HEK293T (cell line): ENCODE measurements at places on chromosomes 6 and 20.
A peak's percentile ranks its signal among the peaks of the same experiment; 100 is the strongest.

DNA sequence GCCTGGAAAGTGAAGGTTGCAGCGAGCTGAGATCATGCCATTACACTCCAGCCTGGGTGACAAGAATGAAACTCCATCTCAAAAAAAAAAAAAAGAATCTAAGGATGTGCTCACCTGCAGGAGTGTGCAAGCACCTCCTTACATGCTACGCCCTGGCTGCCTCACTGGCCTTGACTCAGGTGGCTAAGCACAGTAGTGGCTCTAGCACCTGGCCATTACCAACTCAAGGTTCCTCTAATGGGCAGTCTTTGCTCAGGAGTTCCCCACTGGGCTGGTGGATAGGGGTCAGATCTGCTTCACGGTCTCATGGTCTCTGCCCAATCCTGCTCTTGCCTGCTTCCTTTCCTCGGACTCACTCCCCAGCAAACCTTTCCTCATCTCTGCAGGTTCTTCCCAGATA lies 39.7 kb downstream of the KCNK17 start:
- no peak for DNase-seq

DNA sequence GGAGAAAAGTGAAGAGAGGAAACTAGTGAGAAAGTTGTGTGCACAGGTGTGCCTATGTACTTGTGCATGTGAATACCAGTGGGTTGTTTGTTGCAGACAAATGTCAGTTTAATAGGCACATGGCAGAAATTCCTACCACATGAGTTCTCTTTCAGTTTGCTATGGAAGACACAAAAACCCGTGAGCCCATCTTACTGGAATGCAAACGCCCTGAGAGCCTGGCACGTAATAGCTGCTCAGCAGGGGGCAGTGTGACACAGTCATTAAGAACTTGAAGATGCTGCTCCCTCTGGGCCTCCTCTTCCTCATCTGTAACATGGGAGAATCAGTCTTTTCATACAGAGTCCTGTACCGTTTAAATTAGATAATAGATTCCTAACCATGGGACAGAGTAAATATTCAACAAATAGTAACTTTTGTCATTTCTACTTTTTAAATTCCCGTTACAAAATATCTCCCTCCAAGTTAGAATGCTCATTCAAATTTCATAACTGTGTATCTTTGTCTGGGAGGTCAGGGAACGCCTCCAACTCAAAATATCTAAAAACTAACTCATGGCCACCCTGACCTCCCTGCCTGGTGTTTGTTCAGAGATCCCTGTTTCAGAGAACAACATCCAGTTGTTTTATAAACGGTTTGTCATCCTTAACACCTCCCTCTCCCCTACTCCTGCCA lies 802.9 kb downstream of the MAFB start:
- DNase-seq, result peak; percentile 26

DNA sequence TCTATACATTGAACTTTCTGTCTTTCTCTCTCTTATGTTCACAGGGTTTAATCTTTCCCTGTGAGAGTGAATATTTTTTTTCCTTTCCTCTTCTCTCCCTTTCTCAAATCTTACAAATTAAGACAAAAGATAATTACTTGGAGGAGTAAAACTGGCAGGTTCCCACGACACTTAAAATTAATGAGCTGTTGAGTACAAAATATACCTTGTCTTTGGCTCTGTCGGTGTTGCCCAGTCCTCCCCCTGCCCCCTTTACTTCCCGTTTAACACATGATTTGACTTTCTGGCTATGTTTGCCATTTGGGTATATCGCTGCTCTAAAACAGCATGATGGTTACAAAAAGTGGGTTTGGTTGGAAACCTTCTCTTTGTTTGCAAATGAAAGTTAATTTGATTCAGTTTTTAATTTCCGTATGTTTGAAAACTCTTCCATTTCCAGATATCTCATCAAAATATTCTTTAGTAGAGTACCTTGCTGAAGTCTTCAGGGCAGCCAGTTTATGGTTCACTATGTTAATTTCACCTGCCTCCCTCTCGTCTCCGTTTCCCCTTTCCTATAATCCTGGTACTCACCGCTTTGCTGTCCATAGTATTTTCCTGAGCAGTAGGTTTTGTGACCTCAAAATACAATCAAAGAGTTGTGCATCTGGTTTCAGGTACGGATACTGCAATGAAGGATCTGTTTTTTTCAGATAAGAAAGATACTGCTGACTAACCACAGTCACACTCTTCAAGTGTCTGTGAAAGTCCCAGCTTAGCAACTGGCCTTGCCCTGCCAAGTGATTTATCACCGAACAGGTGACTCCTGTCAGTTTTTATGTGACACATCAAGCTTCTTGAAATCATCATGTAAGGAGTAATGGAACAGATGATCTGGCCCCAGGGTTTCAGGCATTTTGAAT lies 181.2 kb downstream of the DTNBP1 start:
- DNase-seq, result no peak

DNA sequence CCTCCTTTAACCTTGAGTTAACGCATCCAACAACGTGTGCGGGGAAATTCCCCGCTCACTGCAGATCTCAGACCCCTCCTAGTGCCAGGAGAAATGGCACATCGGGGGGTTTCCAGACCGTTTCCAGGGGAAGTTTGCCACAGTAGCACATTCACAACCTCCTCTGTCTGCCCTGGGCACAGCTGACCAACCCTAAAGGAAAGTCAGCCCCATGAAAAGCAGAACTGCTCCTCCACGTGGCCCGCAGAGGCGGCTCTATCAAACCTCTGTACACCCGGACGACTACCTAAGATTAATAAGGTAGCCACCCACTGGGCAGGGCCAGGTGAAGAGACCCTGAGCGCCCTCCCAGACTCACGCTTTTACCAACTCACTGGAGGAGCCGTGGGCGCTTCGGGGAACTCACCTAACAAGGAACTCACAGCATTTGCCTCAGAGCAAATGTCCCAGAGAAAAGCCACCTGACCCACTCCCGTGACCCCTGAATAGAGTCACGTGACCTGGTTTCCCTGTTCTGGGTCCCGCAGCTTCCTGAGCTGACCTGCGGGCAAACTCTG lies 93.1 kb downstream of the PRND start:
- DNase-seq, result no peak

- DNase-seq, result no peak
Measured at GRCh38 chr6:116513224-116513875, 1.9 kb downstream of the CALHM5 start.

- peak; percentile 28 for DNase-seq
Measured at GRCh38 chr6:45504947-45505346, 127.2 kb upstream of the SUPT3H start.

GRCh38 chr20:46332373-46333160 lies 24.3 kb upstream of the CDH22 start:
- no peak for DNase-seq

DNA sequence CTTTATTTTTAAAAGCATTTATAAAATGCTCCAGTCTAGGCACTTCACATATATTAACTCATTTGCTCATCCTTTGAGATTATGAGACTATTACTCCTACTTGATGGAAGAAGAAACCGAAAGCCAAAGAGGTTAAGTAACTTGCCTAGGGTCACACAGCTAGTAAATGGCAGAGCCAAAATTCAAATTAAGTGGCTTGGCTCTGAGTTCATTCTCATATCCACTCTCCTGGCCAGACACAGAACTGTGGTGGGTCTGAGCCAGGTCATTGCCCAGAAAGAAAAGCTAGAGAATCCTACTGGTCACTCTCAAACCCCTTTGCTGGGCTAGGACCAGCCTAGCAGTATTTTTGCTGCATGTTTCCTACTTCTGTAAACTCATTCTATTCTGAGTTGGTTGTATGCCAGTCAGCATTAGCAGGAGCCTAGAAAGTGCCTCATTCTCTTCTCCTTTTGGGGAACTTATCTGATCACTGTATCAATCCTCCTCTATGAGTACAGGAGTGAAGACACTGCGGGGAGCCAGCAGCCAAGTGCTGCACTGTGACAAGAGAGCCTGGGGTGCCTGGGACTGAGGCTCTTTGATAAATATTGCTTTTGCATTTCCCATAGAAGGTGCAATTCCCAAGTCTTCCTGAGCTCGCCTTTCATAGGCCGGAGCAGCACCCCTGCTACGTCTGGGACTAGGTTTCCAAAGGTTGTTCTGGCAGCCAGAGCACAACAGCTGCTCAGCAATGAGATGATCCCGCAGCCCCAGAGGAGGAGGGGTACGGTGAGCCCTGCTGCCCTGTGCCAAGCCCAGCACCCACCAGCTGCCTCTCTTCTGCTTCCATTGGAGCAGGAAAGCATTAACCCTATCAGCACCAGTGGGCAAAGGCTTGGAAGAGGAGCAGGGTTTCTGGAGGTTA lies 728.3 kb downstream of the MAFB start:
- DNase-seq, result peak; percentile 6

DNA sequence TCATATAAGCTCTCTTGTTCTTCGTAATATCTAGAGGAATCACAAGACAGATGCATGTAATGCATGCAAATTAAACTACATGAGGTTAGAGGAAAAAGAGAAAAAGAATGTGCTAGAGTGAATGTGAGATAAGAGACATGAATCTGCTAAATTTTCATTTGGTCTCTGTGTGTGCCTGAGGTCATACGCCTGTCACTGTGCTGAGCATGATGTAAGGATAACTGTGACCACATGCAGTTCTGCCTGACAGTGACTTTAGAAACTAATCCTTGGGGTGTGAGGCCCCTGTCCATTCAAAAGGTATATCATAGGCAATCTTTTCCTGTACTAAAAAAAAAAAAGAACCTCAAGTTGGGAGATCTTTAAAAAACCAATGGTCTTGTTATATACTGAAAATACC lies 70.6 kb downstream of the SHPRH start:
- DNase-seq, result no peak

GRCh38 chr20:34820805-34821578 lies 4.5 kb downstream of the NCOA6 start:
- no peak for DNase-seq

GRCh38 chr20:37372441-37372840 lies 26.5 kb downstream of the SRC start:
- no peak for DNase-seq

- DNase-seq, result no peak
Measured at GRCh38 chr6:40906759-40907158, 132.3 kb downstream of the UNC5CL start.

GRCh38 chr6:13235339-13235738 lies 93.0 kb downstream of the TBC1D7 start:
- no peak for DNase-seq

DNA sequence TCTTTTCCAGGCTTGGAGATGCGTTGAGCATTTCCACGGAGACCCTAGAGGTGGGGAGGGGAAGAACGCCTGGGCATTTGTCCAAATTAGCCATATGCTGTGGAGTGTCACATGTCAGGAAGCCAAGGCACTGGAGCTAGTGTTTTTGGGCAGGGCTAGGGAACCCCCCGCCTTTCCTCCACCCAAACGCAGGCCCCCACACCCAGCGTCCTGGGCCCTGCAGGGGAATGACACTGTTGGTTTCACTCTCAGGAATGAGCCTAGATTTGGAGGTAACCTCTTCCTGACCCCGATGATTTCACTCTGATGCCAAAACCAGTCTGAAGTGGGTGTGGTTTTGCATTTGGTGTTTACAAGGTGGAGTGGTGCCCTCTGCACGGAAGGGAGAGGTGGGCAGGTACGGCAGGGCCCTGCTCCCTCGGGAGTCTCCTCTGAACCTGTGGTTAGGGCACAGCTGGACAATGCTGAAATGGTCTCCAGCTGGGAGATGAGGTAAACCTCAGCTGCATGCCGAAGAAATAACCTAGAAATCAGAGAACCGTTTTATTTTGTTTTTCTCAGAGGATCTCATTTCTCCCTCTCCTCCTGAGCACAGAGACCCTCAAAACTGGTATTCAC lies 29.5 kb downstream of the MTHFD1L start:
- DNase-seq, result no peak

GRCh38 chr20:875115-875514 lies 41.0 kb downstream of the ANGPT4 start:
- DNase-seq, result no peak

- DNase-seq, result no peak
Measured at GRCh38 chr6:16754876-16755275, 6.4 kb downstream of the ATXN1 start.

- DNase-seq, result no peak
Measured at GRCh38 chr6:110529355-110529754, 52.9 kb upstream of the SLC22A16 start.

DNA sequence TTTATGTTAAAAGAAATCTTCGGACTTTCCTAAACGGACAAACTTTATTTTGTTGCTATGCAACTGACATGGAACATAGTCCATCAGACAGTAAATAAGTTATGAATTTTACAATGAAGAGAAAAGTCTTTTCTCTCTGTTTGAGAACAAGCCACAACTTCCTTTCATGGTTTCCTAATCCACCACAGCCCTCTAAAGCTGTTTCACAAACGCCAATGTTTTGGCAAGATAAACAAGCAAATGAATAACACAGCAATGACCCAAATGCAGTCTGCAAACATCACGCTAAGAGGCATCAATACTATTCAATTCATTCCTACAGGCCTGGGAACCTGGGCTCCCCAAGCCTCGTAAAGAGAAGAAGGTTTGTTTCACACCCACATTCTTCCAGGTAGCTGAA lies 60.4 kb downstream of the HAO1 start:
- DNase-seq, result no peak

GRCh38 chr6:80508885-80509630 lies 402.6 kb downstream of the BCKDHB start:
- DNase-seq, result no peak
